ENCODE measurements at places on chromosomes 11 and 22.

GRCh38 chr22:49657974-49658590, 169.6 kb downstream of the BRD1 start:
- no peak for DNase-seq

DNA sequence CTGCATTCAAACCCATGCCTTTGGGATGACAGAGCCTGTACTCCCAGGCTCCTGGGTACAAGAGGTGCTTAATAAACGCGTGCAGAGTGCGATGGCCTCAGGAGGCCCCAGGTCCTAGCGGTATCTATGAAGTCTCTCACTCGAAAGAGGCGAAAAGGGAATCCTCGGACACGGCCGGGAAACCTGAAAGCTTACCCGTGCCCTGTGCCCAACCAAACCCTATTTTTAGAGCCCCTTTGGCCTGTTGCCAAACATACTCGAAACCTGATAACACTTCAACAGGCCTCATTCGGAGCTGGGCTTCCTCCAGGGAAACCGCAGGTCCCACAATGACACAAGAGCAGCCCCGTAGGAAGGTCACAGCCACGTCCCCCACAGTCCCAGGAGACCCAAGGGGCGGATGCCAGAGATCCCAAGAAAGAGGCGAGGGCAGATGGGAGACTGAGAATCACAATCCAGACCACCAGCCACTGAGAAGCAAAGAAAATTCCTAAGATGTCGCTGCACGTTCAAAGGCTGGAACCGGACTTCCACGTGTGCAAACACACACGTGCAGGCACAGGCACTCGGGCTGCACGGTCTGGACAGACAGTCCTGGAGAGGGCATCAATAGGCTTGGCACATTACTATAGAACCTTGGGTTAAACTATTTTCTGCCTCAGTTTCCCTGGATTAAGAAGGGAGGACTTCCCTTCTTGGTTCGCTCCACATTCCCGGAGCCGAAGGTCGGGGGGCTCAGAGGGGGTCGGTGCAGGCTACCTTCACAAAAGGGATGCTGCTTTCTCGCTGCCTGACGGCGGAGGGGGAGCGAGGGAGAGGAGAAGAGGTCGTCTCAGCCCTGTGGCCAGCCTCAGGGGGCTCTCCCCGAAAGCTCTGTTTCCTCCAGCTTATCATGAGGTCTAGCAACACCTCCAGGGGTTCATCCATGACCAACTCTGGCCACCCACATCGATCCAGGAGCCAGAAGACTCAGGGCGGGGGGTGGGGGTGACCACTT, 8.2 kb downstream of the PDGFB start:
- DNase-seq: no peak

GRCh38 chr11:115391598-115391997, 112.6 kb downstream of the CADM1 start:
- no peak for DNase-seq

DNA sequence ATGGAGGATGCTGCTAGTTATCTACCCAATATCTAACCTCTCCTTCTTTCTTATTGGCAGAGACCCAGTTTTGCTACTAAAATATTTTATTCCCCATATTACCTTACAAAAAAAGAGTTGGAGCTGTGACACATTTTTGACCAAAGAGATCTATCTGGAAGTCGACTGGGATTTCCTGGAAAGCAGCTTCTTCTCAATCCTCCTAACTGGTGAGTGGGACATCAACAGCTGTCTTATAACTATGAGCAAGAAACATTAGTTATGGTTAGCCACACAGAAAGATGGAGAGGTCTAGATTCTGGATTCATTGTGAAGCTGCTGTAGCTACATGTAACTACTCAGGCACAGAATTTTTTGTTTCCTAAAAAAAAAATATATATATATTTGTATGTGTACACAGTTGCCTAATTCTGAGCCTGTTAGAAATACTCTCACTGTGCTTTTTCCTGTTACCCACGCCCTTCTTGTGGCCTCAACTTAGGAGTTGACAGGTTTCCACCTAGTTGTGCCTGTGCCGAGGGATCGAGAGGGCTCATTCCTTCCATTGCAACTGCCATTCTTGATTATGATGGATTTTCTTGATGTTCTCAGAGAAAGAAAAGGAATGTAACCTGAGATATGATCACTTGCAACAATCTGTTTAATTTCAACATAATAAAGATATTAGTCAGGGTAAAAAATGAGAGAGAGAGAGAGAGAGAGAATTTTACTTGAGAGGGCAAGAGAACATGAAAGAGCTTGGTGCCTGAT, 142.0 kb downstream of the SLC17A6 start:
- DNase-seq: no peak

DNA sequence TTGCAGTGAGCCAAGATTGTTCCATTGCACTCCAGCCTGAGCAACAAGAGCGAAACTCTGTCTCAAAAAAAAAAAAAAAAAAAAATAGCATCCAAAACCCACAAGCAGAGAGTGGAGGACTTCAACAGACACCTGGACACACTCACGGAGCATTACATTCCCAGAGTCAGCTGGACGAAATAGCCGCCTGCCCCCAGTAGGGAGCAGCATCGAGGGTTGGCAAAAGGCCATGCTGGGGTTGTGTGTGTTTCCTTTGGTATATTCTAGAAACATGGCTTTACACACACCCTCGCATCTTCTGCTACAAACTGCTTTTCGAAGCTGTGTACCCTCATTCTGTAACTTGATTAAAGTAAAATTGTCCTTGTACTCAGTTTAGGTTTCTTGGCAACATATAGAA, 5.3 kb downstream of the ADA2 start:
- no peak for DNase-seq

Data from stimulated activated CD8-positive, alpha-beta memory T cell treated with anti-CD3 and anti-CD28 coated beads, Interleukin-7, amount 100 ng/mL, for 1 hour (primary cell).